ENCODE measurements at places on chromosomes 2 and 18.

- no peak for ATAC-seq
Observed at GRCh38 chr18:3140986-3141639, 78.7 kb downstream of the MYOM1 start.

DNA sequence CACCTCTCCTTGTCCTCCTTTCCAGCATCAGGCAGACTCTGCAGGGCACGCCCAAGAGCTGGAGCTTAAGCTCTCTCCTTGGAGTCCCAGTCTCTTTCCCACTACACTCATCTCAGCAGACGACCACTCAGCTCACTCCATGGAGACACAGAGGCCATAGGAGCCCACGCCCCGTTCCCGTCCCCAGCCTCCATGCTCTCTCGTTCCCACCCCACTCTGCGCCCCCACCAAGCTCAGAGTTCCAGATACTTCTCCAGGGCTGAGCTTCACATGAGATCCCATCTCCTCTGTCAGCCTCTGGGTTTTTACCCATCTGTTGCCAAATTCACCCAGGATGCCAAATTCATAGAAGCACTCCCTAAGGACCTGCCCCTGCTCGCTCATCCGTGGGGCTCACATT lies 87.3 kb downstream of the MALT1 start:
- ATAC-seq: no peak

DNA sequence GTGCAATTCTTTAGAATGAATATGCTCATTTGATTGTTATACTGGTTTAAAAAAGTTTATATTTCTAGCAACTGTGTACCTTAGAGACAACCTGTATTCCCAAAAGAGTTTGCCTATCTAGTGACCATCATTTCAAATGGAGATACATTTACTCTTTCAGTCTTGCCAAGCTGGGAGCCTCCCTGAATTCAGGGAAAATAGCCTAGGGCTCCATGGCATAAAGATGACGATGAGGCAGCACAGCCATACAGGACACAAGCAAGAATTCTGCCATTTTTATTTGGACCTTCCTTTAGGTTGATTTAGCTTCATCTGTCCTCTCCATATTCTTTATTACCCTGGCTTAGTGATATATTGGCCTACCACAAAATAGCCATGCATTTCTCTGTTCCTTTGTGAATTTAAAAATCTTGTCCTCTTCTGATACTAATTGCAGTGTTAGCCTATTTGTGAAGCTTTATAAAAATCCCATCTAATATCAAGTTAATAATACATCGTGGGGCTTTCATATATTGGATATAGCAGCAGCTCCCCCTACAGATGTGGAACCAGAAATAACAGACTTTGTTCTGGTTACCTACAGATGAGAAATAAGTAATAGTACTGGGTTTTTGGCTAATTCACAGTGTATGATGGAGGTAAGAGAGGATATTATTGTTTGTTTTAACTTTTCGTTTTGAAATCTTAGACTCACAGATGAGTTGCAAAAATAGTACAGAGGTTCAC lies 1661.9 kb upstream of the PIK3C3 start:
- no peak for ATAC-seq

DNA sequence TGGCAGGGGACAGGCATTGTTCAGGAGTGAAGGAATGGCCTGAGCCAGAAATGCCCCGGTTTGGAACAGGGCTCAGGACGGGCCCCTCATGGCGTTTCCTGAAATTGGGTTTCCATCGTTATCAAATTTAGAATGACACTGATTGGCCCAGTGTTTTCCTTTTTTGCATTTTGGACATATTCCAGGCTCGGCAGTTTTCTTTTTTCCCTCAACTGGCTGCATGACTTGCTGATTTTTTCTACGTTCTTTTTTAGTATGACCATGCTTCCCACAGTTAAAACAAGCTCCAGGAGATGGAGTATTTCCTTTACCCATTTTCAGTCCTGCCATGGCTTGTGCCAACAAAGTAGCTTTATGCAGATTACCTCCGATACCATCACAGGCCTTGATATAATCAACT lies 20.4 kb upstream of the LYG2 start:
- no peak for ATAC-seq

- no peak for ATAC-seq
Observed at GRCh38 chr2:160647967-160648685, 154.5 kb upstream of the RBMS1 start.

GRCh38 chr2:149597668-149598326 lies 10.2 kb upstream of the MMADHC start:
- peak; percentile 91 for ATAC-seq

GRCh38 chr2:6877402-6878304 lies at the start of gene RSAD2:
RSAD2 (plus strand) TSS chr2:6877777; CDS start chr2:6877801, 24 bp downstream.
- ATAC-seq: peak; percentile 76

GRCh38 chr2:215920244-215921100 lies 92.9 kb downstream of the MREG start:
- peak; percentile 97 for ATAC-seq

GRCh38 chr2:170047331-170048065 lies 130.4 kb upstream of the MYO3B start:
- no peak for ATAC-seq

DNA sequence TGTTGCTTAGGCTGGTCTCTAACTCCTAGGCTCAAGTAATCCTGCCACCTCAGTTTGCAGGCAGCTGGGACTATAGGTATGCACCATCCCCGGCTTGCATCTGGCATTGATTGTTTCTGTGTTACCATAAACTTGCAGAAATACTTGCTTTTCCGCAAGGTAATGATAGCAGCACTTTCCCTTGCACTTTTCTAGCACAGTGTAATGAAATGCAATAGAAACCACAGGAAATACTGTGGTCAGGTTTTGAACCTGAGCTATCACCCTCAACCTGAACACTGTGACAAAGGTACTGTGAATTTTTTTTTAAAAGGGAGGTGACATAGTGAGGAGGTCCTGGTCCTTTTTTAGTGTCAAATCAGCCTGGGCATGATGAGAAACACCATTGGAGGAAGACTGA lies 38.3 kb downstream of the DHRS9 start:
- no peak for ATAC-seq

GRCh38 chr2:159996792-159997546 lies 65.4 kb downstream of the PLA2R1 start:
- peak; percentile 48 for ATAC-seq

All from SK-N-SH treated with all-trans-retinoic acid at 6 μM for 48 hours (cell line).